Stimulated activated CD4-positive, alpha-beta T cell treated with anti-CD3 and anti-CD28 coated beads, Interleukin-1b, Interleukin-23, amount 100 ng/mL, for 1 hour (primary cell): ENCODE measurements at places on chromosomes 16 and 17.
A peak's percentile ranks its signal among the peaks of the same experiment; 100 is the strongest.

DNA sequence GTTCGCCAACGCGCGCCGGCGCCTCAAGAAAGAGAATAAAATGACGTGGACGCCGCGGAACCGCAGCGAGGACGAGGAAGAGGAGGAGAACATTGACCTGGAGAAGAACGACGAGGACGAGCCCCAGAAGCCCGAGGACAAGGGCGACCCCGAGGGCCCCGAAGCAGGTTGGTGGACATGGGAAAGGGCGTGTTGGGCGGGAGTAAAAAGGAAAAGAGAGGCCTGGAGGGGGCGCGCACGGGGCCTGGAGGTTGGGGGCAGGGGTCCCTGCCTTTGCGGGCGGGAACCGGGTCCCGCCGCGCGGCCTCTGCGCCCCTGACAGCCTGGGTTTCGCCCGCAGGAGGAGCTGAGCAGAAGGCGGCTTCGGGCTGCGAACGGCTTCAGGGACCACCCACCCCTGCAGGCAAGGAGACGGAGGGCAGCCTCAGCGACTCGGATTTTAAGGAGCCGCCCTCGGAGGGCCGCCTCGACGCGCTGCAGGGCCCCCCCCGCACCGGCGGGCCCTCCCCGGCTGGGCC, 2.1 kb downstream of the IRX5 start:
- no peak for DNase-seq

GRCh38 chr17:42283241-42284023, 4.9 kb upstream of the STAT5A start:
- no peak for DNase-seq

- DNase-seq = no peak
These were observed 44.9 kb downstream of the MARF1 start for GRCh38 chr16:15597822-15598647.

- DNase-seq = no peak
These were observed 4.1 kb upstream of the SLC38A10 start for GRCh38 chr17:81298991-81299738.

GRCh38 chr16:88727871-88728270, 21.6 kb downstream of the CTU2 start:
- no peak for DNase-seq

- peak; percentile 4 for DNase-seq
These were observed 188.6 kb upstream of the PSMD7 start for GRCh38 chr16:74107795-74108610.

DNA sequence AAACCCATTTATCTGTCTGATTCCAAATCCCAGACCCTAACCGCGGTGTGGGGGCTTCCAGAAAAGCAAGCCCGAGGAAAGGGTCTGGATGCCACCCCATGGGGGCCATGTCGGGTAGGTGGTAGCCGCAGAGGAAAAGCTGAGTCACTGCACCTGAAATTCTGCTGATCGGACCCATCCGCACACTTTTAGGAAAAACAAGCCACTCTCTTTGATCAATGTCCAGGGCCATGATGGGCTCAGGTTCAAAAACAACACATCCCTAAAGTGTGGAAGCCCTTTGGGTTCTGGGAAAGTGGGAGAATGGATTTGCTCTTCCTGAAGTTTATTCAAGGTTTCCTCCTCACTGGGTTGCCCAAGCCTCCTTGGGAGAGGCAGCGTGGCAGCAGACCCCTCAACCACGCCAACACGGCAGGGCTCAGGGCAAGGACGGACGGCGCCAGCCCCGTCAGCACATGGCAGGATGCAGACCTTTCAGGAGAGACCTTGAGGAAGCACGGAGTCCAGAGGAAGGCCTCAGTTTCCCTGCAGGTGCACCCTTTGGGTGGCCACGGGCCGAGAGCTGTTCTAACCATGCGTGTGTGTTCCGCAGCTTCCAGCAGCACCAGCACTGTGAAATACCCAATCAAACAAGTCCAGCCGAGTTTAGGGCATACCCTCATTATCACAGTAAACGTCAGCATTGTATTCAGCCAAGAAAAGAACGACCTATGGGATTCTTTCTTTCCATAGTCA, 367.0 kb downstream of the FOXL1 start:
- no peak for DNase-seq

- no peak for DNase-seq
These were observed 1.1 kb upstream of the PRPSAP1 start for GRCh38 chr17:76354747-76355310.

GRCh38 chr16:4820652-4821051, 18.2 kb upstream of the ROGDI start:
- no peak for DNase-seq

- no peak for DNase-seq
These were observed 28.0 kb downstream of the ZCCHC14 start for GRCh38 chr16:87464691-87465300.

DNA sequence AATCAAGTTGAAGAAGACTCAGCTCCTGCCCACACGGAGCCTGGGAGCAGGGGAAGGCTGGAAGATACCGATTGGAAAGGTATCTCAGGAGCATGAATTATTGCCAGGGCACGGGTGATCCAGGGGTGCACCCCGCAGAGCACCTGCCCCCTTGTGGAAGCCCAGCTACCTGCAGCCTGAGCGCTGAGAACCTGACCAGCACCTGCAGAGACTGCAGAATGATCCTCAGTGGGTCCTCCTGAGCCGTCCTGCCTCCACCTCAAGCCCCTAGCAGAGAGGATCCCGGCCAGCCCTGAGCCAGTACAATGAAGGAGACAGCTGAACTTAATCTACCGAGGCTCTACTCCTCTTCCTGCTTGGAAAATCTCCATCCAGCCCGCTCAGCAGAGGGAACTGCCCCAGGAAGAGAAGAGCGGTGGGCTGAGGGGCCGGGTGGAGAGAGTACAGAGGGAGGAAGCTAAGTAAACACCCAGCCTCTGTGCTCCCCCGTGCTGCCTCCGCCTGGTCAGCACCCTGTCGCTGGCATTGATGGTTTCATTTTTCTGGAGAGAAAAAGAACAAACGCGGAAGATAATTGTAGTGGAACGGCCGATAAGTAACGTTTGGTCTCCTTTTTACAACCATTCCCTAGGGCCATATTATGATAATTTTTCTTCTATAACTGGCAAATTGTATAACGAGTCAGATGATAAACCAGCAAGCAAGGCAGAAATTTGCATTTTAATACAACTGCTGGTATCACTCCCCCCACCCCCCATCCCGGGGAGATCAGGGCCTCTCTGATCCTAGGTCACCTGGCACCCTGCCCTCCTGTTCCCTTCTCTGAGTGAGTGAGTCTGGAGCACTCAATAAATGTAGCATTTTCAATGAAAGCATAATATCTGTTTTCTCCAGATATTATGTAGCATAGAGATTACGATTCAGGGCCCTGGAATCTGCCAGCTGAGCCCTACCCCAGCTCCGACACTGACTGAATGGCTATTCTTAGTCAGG, 204.5 kb upstream of the RPL38 start:
- peak; percentile 20 for DNase-seq

DNA sequence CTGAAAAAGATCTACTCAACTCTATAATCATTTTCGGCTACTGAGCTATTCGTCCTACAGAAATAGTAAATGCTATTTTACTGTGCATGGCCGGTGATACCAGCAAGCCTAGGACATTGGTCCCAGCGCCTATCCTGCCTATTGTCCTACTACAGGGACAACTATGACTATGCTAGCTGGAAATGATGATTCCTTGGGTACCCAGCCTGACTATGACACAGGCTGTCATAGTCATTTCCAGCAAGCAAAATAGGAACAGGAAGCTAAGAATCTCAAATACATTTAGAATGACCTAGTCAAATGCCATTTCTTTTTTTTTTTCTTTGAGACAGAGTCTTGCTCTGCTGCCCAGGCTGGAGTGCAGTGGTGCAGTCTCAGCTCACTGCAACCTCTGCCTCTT, 33.7 kb upstream of the HSBP1 start:
- no peak for DNase-seq

DNA sequence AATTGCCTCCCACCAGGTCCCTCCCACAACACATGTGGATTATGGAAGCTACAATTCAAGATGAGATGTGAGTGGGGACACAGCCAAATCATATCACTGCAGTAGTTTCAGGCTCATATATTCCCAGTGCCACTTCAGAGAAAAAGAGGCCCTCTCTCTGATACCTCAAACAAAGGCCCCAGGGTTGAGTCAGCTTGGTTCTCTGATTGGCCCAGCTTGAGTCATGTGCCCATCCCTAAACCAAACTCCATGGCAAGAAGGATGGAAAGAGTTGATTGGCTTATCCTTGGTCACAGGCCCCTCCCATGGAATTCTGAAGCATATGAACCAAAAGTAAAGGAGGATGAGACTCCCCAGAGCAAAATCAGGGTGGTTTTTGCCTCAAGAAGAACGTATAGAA, 75.9 kb upstream of the IRX6 start:
- no peak for DNase-seq

DNA sequence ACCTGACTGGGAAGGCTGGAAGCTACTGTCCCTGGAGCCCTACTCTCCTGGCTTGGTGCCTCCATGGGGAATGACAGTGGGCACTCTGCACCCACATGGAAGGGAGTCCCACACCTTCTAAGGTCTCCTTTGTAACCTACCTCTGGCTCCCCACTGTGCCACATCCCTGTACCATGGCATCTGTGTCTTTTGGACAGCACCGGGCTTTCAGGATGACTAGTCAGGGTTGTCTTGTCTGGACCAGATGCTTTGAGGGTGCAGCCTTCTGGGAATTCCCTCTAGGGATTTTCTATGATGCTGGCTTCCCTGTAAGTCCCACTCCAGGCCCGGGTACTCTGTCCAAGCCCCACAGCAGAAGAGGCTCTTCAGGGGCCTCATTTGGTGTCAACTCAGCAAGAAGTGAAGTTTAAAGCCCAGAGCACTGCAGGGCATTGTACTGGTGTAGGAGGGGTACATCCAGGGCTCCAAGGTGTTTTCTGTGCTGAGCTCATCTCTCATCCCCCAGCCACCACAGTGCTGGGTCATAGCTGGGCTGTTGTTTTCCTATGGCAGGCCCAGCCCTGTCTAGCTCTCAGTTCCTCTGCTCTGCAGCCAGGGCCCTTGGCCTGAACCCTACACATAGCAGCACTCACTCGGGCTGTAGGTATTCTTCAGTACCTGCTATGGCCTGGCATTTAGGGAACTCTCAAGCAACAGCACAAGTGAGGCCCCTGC, 255.3 kb downstream of the CPPED1 start:
- no peak for DNase-seq

DNA sequence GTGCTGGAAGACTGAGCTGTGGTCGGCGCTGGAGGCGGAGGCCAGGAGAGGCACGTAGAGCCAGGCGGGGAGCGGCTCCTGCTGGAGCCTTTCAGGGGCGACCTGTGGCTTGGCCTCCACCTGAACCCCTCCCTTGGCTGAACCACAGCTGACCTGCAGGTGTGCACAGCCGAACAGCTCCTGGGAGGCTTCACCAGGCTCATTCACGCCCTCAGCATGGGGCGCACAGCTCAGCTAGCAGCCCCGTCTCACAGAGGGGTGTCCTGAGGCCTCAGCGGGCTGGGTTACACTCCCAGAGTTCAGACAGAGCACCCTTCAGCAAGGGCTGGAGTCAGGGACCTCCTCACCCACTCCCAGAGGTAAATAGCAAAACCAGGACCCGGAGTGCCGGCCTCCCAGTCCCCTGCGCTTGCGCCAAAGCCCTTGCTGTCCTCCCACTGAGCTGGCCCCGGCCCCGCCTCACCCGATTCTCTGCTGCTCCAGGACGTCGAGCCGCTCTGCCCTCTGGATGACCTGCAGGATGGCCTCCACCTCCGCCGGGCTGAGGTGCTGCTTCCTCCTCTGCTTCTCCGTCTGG, 31.7 kb downstream of the RPH3AL start:
- DNase-seq = no peak

- DNase-seq = no peak
These were observed 20.5 kb downstream of the SCGB1C2 start for GRCh38 chr17:157901-158300.

GRCh38 chr17:4903051-4903818, at the start of gene CHRNE:
Gene CHRNE (minus strand): TSS chr17:4903098. CDS start chr17:4903063, 35 bp downstream.
- peak; percentile 52 for DNase-seq

DNA sequence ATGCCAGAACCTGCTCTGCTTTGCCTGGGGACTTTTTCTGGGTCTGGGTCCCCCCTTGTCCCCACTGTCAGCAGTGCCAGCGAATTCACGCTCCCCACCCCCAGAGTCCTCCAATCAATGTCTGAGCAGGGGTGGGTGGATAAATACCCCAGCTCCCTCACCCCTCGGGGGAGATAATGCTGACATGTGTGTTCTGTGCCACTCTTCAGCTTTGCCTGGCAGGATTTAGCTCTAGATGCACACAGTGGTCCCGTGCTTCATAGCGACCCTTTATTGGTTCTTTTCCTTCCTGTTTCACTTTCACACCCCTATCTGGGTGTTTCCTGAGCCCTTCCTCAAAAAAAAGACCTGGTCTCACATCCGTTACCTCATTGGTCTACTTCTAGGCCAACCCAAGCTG, 277.0 kb downstream of the NPIPA8 start:
- DNase-seq = no peak

- DNase-seq = no peak
These were observed 1.3 kb upstream of the CDH3 start for GRCh38 chr16:68643847-68644246.

- no peak for DNase-seq
These were observed 205.4 kb upstream of the HS3ST3A1 start for GRCh38 chr17:13807103-13807502.

DNA sequence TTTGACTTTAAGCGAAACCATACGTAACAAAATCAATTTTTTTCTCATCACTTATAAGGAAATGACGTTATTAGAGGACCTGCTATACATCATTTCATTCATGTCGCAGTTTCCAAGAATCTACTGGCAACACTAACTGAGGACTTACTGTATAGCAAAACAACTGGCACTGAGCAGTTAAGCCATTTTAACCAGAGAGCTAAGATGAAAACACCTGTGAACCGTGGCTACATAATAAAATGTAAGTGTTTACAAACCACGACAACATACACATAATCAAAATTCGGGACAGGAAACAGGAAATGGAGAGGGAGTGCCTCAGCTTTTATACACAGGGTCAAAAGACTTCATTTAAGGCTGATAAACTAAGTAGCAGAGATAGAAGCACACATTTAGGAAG, 29.5 kb downstream of the METTL16 start:
- no peak for DNase-seq

GRCh38 chr16:8194794-8195193, 395.5 kb downstream of the TMEM114 start:
- DNase-seq = no peak

- DNase-seq = no peak
These were observed 792 bp downstream of the TMEM231 start for GRCh38 chr16:75555213-75555706.

DNA sequence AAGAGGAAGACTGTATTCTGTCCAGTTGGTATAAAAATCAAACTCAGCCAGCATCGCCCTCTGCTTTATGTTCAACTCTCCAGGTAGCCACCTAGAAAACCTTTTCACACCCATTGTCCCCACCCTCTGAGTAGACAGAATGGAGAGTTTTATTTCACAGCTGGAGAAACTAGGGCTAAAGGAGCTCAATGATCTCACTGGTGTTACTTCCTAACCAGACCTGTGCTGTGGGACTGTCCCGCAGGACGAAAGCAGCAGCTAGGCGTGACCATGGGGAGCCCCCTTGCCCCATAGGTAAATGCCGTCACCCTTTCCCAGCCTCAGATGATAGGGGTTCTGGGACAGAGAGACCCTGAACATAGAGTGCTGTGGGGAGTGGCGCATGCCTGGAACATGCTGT, 67.7 kb downstream of the CYLD start:
- DNase-seq = no peak
